Mesothelial cell of epicardium (in vitro differentiated cells): ENCODE measurements at places on chromosomes 1 and 21. TPM values are rescaled to one million over a fixed set of nuclear protein-coding genes. Genes with fewer than 3 reads are reported as not detected.

NUP210L gene
- total RNA-seq, result 0.04 to 0.07 TPM (median 0.07 TPM) in 3 replicates

ACP6 gene
- total RNA-seq, result 22.7 to 23.1 TPM (median 22.8 TPM) in 3 replicates

POU3F1 gene
- 0.16 to 0.45 TPM (median 0.29 TPM) in 3 replicates for total RNA-seq

TBX15 gene
- total RNA-seq, result 0.09 TPM in 1 of 3 replicates, not detected in the others

HSD3B1 gene
- not detected in 3 replicates for total RNA-seq

TACSTD2 gene
- 22.7 to 25.3 TPM (median 25.0 TPM) in 3 replicates for total RNA-seq

CD2 gene
- total RNA-seq, result not detected in 3 replicates

GRCh38 chr1:20405051-20405754, 80.8 kb downstream of the CAMK2N1 start:
- H3K4me1 ChIP-seq, result peaks cover 3% of the 10 kb centered on the region
- no peak overlapping the region for H3K27ac ChIP-seq
- peaks cover 90% of the 10 kb centered on the region for H3K27me3 ChIP-seq
- peak; percentile 33 for DNase-seq

DNA sequence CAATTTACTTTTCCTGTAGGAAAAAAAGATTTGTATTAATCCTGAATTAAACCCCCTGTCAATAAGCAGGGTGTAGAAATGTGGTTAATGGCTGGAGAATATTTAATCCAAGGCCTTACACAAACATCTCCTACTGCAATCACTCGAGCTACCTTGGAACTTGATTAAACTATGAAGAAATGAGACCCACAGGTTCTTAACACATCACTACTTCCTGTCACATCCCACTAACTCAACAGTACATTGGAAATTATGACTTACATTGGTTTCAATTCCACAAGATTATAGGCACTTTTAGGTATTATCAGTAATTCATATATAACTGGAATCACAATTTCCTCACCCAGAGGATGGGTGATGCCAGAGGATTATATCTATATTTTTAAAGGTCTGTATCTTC, 480.3 kb downstream of the MRPL39 start:
- no peaks in the 10 kb centered on the region for H3K36me3 ChIP-seq
- no peaks in the 10 kb centered on the region for H3K27me3 ChIP-seq
- no peaks in the 10 kb centered on the region for H3K4me1 ChIP-seq
- H3K27ac ChIP-seq, result no peak overlapping the region
- no peak overlapping the region for H3K4me3 ChIP-seq
- no peak for DNase-seq

- DNase-seq, result no peak
- peaks cover 10% of the 10 kb centered on the region for H3K27me3 ChIP-seq
- peaks cover 3% of the 10 kb centered on the region for H3K4me1 ChIP-seq
Measured at GRCh38 chr1:205991237-205991636, 12.0 kb downstream of the RAB7B start.

- no peaks in the 10 kb centered on the region for H3K27me3 ChIP-seq
- H3K4me1 ChIP-seq, result peaks cover 16% of the 10 kb centered on the region
- no peak for DNase-seq
Measured at GRCh38 chr1:220786057-220786336, 716 bp upstream of the MTARC1 start.

GRCh38 chr1:185478877-185479276, 161.8 kb upstream of the IVNS1ABP start:
- DNase-seq, result no peak
- no peaks in the 10 kb centered on the region for H3K27me3 ChIP-seq
- H3K36me3 ChIP-seq, result no peaks in the 10 kb centered on the region
- H3K4me3 ChIP-seq, result no peak overlapping the region
- H3K4me1 ChIP-seq, result peaks cover 4% of the 10 kb centered on the region

DNA sequence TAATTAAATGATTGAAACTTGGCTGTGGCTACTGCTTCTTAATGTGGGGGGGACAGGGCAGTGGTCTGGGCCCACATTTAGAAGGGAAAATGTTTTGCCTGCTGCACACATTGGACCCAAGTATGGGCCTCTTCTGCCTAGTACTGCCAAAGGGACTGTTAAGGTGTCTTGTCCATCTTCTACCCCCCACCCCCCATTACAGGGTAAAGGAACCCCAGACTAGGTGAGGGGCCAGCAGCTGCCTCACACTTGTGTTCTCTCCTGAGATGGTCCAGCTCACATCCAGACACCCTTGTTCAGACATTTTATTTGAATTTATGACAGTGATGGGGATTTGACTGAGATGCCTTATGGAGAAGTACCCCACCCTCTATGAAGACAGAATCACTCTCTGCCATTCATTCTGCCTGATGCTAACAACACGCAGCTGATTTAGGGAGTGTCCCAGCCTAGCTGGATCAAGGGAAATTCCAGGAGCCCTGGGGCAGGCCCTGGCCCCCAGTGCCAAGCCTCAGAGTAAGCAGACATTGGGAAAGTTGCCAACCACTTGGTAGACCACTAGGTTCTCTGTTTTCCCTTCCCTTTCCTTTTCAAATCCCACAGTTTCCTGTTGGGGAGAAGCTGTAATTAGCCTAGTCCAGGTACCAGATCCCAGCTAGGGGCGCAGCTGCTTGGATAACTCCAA, 42.1 kb downstream of the YARS1 start:
- peaks cover 32% of the 10 kb centered on the region for H3K36me3 ChIP-seq
- no peak for DNase-seq
- H3K4me1 ChIP-seq, result peaks cover 27% of the 10 kb centered on the region
- H3K27ac ChIP-seq, result peak overlapping the region; percentile 79
- no peak overlapping the region for H3K4me3 ChIP-seq
- H3K27me3 ChIP-seq, result no peaks in the 10 kb centered on the region

- no peak overlapping the region for H3K27ac ChIP-seq
- H3K4me1 ChIP-seq, result no peaks in the 10 kb centered on the region
- peaks cover 2% of the 10 kb centered on the region for H3K27me3 ChIP-seq
- H3K36me3 ChIP-seq, result no peaks in the 10 kb centered on the region
Measured at GRCh38 chr1:176837708-176838107, 326.8 kb downstream of the ASTN1 start.

DNA sequence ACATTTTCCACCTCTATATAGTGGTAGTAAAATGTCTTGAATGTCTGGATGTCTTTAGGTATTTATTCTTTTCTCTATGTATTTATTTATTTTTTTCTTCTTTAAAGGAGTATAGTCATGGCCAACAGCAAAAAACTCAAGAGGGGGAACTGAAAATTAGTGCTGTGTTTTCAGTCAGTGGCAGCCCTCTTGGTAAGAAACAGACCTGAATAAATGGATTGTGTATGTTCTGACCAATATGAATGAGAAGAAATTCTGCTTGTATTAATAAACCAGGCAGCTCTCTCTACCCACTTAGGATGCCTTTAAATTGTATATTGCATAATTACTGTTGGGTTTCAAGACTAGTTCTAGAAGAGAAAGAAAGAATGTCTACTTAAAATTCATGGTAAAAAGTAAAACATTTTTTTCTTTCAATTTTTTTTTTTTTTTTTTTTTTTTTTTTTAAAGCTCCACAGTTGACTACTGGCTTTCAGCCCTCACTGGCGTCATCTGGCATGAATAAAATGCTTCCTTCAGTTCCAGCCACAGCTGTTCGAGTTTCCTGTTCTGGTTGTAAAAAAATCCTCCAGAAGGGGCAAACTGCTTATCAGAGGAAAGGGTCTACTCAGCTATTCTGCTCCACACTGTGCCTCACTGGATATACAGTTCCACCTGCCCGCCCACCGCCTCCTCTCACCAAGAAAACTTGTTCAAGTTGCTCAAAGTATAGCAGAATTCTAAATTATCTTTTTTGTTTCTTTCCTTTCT, 101.6 kb downstream of the ZMYM4 start:
- no peaks in the 10 kb centered on the region for H3K27me3 ChIP-seq
- peaks cover 7% of the 10 kb centered on the region for H3K4me1 ChIP-seq
- no peak for DNase-seq
- peak overlapping the region; percentile 85 for H3K27ac ChIP-seq
- H3K4me3 ChIP-seq, result no peak overlapping the region

DNA sequence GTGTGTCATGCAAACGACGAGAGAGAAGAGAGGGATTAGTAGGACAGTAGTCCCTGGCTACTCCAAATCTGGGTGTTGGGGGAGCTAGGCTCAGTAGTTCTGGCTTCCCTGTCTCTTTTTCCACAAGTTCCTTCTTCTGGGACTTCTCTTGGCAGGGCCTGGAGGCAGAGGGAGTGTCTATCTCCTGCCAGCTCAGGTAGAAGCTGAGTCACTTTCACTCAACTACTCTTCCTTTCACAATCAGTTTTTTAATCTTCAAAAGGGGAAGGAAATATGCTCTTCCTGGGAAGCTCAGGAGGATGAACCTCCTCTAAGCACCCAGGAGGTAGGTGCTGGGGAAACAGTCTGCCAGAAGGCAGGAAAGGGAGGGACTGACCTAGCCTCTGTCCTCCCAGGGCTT, 35.2 kb upstream of the MAGOH start:
- no peak for DNase-seq
- H3K36me3 ChIP-seq, result peaks cover 20% of the 10 kb centered on the region
- no peaks in the 10 kb centered on the region for H3K4me1 ChIP-seq
- H3K4me3 ChIP-seq, result no peak overlapping the region

GRCh38 chr1:206101351-206102045, 15.7 kb downstream of the AVPR1B start:
- H3K27ac ChIP-seq, result no peak overlapping the region
- H3K4me3 ChIP-seq, result no peak overlapping the region
- no peak for DNase-seq

GRCh38 chr1:114547076-114547475, 34.3 kb downstream of the BCAS2 start:
- H3K4me3 ChIP-seq, result no peak overlapping the region
- H3K36me3 ChIP-seq, result no peaks in the 10 kb centered on the region
- H3K27ac ChIP-seq, result no peak overlapping the region
- peaks cover 3% of the 10 kb centered on the region for H3K4me1 ChIP-seq

DNA sequence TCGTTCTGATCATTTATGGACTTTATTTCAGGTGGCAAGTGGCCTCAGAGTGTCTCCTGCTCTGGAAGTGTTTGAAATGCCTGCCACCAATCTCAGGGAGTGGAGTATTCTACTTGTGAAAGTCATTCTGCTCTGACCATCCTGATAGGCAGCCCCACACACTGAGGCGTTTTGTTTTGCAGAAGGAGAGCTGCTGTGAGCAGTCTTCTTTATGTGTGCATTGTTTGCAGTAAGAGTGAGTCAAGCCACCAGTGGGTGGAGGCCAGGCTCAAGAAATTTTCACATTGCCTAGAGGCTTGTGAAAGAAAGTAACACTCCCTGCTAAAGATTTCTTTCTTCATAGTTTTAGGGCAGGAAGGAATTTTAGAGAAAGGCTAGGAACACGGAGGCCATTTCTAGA, 204.4 kb downstream of the SLC35F3 start:
- DNase-seq, result no peak
- H3K27me3 ChIP-seq, result peaks cover 51% of the 10 kb centered on the region
- H3K4me3 ChIP-seq, result no peak overlapping the region
- H3K4me1 ChIP-seq, result no peaks in the 10 kb centered on the region
- H3K36me3 ChIP-seq, result no peaks in the 10 kb centered on the region

- no peak overlapping the region for H3K4me3 ChIP-seq
- H3K36me3 ChIP-seq, result no peaks in the 10 kb centered on the region
- H3K27me3 ChIP-seq, result no peaks in the 10 kb centered on the region
- H3K4me1 ChIP-seq, result peaks cover 26% of the 10 kb centered on the region
Measured at GRCh38 chr1:25199819-25200620, 32.3 kb downstream of the SYF2 start.

GRCh38 chr1:110477041-110477440, 26.1 kb downstream of the PROK1 start:
- DNase-seq, result no peak
- no peaks in the 10 kb centered on the region for H3K27me3 ChIP-seq

DNA sequence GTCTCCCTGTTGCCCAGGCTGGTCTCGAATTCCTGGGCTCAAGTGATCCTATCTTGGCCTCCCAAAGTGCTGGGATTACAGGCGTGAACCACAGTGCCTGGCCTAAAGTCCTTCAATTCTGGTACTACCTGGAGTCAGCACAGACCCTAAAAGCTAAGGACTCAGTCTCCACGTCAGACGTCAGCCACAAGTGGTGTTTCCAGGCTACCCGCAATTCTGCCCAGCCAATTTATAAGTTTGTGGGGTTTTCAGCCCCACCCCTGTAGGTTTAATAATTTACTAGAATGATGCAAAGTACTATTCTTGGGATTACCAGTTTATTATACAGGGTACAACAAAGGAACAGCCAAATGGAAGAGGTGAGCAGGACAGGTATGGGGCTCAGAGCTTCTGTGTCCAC, 10.6 kb upstream of the DIP2A start:
- H3K4me3 ChIP-seq, result no peak overlapping the region
- H3K27ac ChIP-seq, result no peak overlapping the region
- H3K27me3 ChIP-seq, result no peaks in the 10 kb centered on the region
- no peak for DNase-seq
- H3K4me1 ChIP-seq, result no peaks in the 10 kb centered on the region

DNA sequence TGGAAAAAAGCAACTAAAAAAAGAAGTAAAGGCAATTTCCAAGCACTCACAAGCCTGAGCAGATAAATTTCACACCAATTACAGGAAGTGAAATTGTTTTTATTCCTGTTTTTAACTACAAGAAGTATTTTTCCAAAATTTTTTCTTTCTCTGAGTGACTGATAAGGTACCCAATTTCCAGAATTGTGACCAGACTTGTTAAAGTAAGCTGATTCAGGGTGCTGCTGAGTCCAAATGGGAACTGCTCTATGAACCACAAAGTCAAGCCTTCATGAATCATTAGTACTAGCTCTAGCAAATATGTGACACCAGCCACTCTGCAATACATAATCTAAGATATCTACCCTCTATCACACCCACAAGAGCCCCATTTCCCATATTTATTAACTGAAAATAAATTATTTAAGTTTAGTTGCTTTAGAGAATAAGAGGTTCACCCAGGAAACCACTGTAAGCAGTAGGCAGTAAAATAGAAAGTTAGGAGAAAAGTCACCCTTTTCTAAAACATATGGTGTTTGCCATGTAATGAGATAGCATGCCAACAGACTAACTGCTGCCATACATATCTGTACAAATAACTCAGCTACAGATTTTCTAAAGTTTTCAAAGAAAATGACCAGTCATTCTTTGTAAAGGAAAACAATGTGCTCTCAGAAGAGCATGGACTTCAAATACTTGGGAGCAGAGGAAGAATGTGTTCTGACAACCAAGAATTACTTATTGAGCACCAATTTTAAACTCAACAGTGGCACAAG, 43.1 kb upstream of the TNFSF18 start:
- H3K4me1 ChIP-seq, result no peaks in the 10 kb centered on the region
- peaks cover 4% of the 10 kb centered on the region for H3K27me3 ChIP-seq
- DNase-seq, result no peak
- H3K4me3 ChIP-seq, result no peak overlapping the region

- no peak overlapping the region for H3K27ac ChIP-seq
- H3K36me3 ChIP-seq, result peaks cover 5% of the 10 kb centered on the region
- H3K4me3 ChIP-seq, result no peak overlapping the region
- H3K27me3 ChIP-seq, result no peaks in the 10 kb centered on the region
Measured at GRCh38 chr1:49197081-49197480, 420.4 kb upstream of the BEND5 start.

DNA sequence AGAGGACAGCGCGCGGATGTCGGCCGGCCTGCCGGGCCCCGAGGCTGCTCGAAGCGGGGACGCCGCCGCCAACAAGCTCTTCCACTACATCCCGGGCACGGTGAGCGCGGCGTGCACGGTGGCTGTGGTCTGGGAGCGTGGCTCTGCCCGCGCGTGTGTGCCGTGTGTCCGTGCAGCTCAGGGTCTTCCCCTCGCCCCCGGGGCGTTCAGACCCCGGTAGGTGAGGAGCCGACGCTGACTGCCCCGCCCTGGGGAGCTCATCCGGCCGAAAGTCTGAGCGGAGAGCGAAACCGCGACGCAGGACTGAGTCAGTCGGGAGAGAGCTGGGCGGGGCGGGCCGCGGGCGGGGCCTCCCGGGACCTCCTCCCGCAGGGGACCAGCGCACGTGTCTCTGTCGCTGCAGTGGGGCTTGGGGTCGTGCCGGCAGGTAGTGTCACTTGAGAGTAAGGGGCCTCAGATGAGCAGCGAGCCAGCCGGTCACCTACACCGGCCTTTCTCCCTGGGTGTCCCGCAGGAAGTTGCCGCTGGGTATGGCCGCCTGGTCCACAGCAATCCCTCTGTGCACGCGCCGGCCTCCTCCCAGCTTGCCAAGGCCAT, 520 bp downstream of the PLEKHN1 start:
- H3K4me1 ChIP-seq, result peaks cover 5% of the 10 kb centered on the region
- H3K36me3 ChIP-seq, result peaks cover 2% of the 10 kb centered on the region
- DNase-seq, result no peak
- peaks cover 17% of the 10 kb centered on the region for H3K27me3 ChIP-seq
